ENCODE measurements at places on chromosomes 11 and 22. TPM values are rescaled to one million over a fixed set of nuclear protein-coding genes. Genes with fewer than 3 reads are reported as not detected.

CRYBB2 gene
- not detected for total RNA-seq

FAM227A gene
- 2.9 TPM for total RNA-seq

PVALB gene
- not detected for total RNA-seq

DNA sequence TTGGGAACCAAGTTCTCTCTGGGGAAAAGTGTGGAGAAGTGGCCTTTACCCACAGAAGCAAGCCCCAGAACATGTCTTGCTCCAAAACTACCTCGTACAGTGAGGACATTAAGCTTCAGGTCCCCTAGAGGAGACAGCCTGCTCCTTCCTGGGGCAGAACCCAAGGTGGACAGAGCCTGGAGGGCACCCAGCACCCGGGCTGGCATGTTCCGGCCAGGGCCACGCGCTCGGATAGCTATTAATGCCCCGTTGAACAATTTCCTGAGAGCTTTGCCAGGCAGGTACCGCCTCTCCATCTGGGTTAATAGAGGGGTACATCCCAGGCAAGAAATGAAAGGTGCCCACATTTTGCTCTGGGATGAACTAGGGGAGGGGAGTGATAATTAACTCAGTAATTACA lies 169.0 kb upstream of the GRK3 start:
- DNase-seq, result no peak

DNA sequence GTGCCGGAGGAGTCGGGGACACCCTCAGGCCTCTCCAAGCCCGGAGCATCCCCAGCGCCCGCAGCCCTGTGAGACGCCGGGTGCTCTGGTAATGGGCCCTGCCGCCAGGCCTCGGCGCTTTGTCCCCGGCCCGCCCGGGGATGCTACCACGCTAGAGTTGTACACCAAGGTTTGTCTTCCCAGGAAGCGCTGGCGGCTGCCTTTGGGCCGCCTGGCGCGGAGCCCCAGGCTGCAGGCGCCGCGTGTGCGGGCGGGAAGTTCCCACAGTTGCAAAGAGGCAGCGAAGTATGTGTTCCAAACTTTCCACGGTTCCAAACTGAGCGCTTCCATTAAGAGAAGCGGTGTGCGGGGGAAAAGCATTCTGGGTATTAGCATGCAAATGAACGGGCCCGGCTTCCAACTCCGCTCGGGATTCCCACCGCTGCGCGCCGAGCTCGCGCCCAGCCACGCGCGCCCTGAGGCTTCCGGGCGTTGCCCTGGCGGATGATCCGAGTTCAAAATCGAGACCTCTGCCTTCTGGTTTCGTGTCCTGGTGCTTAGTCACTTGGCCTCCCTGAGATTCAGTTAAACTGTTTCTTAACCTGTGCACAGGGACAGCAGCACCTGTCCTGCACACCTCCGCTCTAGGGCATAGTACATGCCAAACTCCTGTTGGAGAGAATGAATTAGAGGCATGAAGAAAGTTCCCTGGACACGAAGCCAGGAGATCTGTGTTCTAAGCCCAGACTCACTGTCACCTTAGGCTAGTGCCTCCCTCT lies 1.3 kb upstream of the PATZ1 start:
- DNase-seq, result peak; percentile 81

GRCh38 chr11:40133498-40133897 lies 1326.0 kb downstream of the LRRC4C start:
- DNase-seq, result no peak

- no peak for DNase-seq
Observed at GRCh38 chr11:59559886-59560285, 48.5 kb downstream of the OR4D9 start.

DNA sequence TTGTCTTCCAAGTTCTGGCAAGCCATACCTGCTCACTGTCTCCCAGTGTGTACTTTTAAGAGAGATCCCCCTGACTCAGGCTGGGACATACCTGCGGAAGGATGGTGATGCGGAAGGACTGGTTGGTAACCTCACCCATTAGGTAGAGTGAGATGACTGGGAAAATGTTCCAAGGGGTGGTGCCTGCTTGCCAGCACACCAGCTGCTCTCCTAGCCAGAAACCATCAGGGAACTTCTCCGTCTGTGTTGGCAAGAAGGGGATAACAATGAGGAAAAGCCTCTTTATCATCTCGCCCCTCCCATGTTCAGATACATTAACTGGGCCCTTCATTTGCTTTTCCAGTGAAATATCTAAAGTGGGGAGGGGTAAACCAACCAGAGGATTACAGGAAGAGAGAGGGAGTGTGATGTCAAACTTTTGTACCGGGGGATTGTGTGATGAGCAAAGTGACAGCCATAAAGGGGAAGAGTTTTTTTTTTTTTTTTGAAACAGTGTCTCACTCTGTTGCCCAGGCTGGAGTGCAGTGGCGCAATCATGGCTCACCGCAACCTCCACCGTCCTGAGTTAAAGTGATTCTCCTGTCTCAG lies at the start of gene BACE1-AS:
TSS of gene BACE1-AS (plus strand) at position 538 of the 588 bp plus-strand sequence.
- DNase-seq, result no peak

- DNase-seq, result no peak
Observed at GRCh38 chr22:46183733-46184132, 33.4 kb downstream of the PPARA start.

- DNase-seq, result no peak
Observed at GRCh38 chr11:128704517-128704916, 10.6 kb downstream of the FLI1 start.

- no peak for DNase-seq
Observed at GRCh38 chr22:38038890-38039812, 18.1 kb upstream of the PICK1 start.

- no peak for DNase-seq
Observed at GRCh38 chr11:33500861-33501479, 199.7 kb downstream of the C11orf91 start.
